ENCODE measurements at places on chromosomes 7 and 10.

GRCh38 chr7:157841773-157842370, 505.1 kb downstream of the DNAJB6 start:
- no peak for DNase-seq

DNA sequence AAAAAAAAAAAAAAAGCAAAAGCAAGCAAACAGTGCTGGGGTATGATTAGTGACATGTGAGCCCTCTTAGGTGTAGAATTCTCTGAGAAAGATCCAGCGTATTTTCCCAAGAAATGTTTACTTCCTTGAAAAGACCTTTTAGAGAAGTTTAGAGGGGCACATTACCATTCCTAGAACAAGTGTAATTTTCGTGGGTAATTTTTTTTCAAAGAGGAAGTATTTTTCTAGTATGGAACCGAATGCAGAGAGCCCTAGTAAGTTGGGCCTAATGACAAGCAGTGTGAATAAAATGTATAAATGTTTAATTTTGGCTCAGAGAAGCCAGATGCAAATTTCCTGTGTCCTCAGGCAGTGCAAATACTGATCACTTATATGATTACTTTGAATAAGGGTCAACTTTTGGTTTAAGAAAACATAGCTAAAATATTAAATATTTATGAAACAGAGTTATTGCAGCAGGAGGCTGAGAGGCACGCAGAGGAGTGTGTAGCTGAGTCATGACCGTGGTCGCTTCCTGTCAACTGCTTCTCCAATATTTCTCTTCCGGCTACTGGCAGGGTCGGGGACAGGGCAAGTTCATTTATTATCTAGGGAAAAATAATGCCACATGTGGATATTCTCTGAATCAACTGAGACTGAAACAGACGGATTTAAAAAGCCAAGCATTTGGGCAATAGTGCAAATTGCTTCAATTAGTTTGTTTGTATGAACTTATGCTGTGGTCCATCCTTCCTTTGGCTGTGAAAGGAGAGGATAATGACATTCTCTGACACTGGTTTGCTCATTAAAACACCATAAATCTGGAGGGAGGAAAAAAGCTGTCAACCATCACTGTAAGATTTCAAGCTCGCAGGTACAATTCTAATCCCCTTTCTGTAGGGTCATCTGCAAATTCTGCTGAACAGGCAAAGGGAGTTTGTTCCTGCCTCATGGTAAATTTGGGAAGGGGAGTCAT, 495.2 kb downstream of the GLRX3 start:
- peak; percentile 26 for DNase-seq

GRCh38 chr7:47283497-47284131, 298.3 kb downstream of the TNS3 start:
- DNase-seq = no peak

GRCh38 chr7:112495810-112496462, 15.1 kb downstream of the LSMEM1 start:
- DNase-seq = peak; percentile 64

GRCh38 chr7:90611115-90611514, 15.0 kb downstream of the CDK14 start:
- DNase-seq = no peak

DNA sequence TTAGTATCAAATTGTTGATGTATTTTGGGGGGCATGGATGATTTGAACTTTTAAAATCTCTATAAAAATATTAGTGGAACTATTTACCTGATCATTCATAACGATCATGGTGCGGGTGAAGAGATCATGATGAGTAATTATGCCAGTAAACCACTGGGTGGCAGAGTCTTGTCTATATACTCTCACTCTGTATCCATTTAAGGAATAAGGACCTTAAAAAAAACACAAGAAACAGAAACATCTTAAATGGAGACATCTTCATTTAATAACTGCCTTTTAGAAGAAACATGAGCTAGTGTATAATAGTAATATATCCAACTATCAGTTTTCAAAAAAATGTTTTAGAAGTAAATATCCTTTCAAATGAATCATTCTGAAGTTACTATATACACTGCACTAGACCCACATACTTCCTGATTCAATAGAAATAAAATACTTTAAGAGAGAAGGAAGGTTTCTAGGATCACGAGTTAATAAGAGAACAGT, 84.0 kb downstream of the NRBF2 start:
- peak; percentile 65 for DNase-seq

DNA sequence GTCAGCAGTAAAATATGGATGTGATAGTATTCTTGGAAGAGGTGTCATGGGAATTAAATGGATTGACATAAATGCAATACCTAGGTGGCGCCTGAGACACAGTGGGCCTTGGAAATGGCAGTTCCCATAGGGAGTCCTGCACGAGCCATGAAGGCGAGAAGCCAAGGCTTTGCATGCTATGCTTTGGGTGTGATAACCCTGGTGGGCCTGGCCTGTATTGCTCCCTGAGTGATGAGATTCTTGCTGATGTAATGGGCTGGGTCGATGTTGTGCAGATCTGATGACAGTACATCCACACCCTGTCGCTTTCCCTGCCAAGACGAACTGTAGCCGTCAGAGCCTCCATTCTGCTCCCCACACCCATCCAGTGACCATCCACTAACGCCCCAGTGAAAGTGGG, 46.4 kb downstream of the CREB5 start:
- DNase-seq = peak; percentile 32

- no peak for DNase-seq
Measured at GRCh38 chr7:74069086-74069541, 14.5 kb upstream of the LIMK1 start.

- no peak for DNase-seq
Measured at GRCh38 chr7:151767557-151767956, 109.4 kb downstream of the PRKAG2 start.

DNA sequence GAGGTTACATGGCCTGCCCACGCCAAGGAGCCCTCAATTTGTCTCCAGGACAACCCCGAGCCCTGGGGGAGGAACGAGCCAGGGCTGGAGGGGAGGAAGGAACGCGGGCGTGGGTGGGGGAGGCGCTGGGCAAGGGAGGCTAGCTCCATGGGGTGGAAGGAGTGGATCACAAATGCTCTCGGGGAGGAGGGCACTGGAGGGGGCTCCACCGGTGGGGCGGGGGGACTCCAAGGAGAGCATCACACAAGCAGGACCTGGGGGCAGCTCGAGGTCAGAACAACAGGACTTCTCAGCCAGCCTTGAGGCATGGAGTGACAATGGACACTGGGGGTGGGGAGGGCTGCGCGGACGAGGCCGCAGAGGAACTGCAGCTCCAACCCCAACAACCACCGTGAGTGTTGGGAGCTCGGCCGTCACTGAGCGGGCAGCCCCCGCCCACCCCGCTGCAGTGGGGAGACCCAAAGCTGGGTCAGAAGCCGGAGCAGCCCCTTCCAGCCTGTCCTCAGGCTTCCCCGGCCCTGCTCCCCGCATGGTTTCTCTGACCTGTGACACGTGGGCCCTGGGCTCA, 41.1 kb downstream of the STK32C start:
- no peak for DNase-seq

- peak; percentile 73 for DNase-seq
Measured at GRCh38 chr7:16989811-16990413, 108.1 kb upstream of the AGR3 start.

GRCh38 chr7:85488406-85488805, 301.6 kb upstream of the SEMA3D start:
- no peak for DNase-seq

DNA sequence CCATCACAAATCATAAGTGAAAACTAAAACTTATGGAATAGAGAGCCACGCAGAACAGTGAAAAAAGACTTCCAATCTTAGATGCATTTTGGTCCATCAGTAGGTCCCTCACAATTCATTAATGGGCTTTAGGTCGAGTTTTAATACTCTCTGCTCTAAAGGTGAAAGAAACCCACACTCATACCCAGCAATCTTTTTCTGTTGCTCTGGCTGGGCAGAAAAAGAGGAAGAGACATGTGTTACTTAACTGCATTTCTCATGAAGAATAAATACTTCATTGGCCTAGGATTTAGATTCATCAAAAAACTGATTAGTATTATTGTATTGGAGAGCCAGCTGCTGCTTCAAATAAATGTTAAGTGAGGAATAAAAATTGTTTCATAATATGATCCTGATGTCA, 645.7 kb downstream of the PHTF2 start:
- DNase-seq = no peak

GRCh38 chr7:55366461-55367070, 1.4 kb downstream of the LANCL2 start:
- peak; percentile 5 for DNase-seq

DNA sequence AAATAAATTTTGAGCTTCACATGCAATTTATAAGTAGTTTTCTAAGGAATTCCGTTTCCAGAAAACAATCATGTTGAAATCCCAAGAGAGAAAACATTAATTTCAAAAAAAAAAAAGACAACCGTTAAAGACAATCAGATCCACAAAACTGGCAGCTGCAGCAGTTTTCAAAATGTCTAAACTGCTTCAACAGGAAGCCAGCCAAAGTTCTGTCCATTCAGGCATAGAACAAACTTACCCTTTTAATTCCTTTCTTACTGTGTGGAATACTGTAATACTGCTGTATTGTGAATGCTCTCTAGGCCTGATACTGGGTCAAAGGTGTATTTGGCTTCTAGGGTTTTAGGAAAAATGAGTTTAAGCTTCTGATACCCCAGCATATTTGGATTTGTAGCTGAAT, 31.6 kb downstream of the HOXA1 start:
- no peak for DNase-seq

Measured in fibroblast of skin of back (primary cell).